Fibroblast of pulmonary artery (primary cell): ENCODE measurements at places on chromosomes 6 and 20.
A peak's percentile ranks its signal among the peaks of the same experiment; 100 is the strongest.

- DNase-seq = no peak
Observed at GRCh38 chr6:167570460-167571400, 245.8 kb downstream of the TTLL2 start.

- no peak for DNase-seq
Observed at GRCh38 chr20:51710361-51710894, 57.8 kb downstream of the ATP9A start.

GRCh38 chr6:90192857-90193256, 103.8 kb downstream of the BACH2 start:
- DNase-seq = no peak

GRCh38 chr6:42404484-42404883, 47.2 kb downstream of the TRERF1 start:
- DNase-seq = peak; percentile 60

DNA sequence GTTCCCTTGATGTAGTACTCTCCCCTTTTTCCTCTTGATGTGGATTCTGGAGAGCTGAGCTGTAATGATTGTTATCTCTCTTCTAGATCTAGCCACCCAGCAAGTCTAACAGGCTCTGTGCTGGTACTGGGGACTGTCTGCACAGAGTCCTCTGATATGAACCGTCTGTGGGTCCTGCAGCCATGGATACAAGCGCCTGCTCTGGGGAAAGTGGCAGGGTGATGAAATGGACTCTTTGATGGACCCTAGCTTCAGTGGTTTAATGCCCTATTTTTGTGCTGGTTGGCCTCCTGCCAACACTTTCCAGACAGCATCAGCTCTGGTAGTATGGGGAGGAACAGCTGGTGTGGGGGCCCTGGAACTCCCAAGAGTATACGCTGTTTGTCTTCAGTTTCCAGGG, 216.3 kb downstream of the ADGRG6 start:
- DNase-seq = no peak

DNA sequence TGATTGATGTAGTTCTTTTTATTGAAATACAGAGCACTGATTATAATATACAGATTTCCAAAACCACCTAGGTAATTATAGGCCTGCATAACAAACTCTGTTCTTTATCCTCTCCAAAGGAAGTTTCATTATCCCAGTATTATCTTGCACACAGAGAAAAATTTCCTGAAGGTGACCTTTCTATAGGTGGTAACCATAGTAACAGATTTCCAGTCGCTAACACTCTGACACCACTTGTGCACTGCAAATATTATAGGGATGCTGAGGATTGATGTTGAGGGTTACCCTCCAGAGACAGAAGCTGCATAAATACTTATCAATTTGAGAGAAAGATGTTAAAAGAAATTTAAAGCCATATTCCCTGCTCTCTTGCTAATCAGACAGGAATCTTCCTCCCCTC, 274.5 kb upstream of the NRSN1 start:
- no peak for DNase-seq

DNA sequence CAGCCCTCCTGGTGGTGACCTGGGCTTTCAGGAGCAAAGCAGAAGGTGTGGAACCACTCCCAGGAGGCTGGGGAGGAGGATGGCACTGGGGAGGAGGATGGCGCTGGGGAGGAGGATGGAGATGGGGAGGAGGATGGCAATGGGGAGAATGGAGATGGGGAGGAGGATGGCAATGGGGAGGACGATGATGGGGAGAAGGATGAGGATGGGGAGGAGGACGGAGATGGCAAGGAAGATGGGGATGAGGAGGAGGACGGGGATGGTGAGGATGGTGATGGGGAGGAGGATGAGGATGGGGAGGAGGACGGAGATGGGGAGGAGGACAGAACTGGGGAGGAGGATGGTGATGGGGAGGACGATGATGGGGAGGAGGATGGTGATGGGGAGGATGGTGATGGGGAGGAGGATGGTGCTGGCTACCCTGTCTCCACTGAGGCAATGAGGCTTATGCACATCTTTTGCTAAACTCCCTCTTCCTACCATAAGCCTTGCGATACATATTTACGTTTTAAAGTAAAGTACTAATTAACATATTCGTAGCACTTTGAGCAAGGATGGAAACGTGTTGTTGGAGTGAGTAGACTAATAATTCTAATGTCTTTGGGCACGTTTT, 7.4 kb downstream of the SMOC2 start:
- no peak for DNase-seq

DNA sequence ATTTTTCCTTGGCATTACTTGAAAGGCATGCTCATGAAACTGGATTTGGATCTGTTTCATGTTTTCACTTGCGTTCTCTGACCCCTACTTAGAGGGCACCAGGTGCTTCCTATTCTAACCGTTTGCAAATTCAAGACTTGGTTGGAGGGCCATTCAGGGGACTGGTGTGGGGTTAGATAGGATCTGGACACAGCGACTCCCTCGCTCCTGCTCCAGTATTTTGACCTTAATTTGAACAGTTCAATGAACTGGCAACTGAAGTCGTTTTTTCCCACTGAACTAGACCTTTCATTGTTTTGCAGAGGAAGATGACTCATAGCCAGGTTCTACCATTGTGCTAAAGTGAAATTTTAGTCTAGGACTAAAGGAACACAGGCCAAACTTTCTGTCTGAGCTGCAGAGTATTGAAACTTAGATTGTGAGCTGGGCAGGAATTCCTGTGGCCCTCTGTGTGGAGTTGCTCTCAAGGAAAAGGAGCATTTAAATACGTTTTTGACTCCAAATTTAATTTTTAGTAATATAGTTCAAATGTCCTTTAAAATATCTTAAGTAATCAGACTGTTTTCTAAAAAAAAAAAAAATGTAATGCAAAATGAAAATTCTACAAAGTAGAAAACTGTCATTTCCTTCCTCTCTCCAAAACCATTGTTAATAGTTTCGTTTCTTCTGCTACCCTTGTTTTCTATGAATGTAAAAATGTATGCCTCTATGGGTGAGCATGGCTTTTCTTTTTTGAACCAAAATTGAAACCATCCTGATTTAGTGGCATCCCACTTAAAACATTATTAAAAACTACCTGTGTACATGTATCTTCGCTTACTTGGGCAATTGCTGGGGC, 64.8 kb downstream of the UTRN start:
- peak; percentile 90 for DNase-seq

- no peak for DNase-seq
Observed at GRCh38 chr6:149362289-149362688, 37.8 kb upstream of the SUMO4 start.

DNA sequence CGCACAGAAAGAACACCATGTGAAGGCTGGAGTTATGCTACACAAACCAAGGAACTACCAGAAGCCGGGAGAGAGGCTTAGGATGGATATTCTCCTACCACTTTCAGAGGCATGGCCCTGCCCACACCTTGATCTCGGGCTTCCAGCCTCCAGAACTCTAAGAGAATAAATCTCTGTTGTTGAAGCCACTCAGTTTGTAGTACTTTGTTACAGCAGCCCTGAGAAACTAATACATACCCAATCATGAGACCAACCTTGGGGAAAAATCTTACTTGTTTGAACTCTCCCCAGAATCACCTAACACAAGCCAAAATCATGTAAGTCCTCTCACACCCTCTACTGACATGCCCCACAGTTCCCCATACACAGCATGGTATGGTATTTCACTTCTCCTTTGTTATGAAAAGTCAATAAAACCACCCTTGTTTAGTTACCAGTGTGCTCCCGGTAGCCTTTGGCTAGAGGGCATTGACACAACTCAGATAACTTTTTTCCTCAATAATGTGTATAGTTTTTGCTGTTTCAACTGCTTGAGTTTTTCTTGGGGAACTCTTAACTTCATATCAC, 40.7 kb upstream of the SLC2A12 start:
- DNase-seq = no peak

DNA sequence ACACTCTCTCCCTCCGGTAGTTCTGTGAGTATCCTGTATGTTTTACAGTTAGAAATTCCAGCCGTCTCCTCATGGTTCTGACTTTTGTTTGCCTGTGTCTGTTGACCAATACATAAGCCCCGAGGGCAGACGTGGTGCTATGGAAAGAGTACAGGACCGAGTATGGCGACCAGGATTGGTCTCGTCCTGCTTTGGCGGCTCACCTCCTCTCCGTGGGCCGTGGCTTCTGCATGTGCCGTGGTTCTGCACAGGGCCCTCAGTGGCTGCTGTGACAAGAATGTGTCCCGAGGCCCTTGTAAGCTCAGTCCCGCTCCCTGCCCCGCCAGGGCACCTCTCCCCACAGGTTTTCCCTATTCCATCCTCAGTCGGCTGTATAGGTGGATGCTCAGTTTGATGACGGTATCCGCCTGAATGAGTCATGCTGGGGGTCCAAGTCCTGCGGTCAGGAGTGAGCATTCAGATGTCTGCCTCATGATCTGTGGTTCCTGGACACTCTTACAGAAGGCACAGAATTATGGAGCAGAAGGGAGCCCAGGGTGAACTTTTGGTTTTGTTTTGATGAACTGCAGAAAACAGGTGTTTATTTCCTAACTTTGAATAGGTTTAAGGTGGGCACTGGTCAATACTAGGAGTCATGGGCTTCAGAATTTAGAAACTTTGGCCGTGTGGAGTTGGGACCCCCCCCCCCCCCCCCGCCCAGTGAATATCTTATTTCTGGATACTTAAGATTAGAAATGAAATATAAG, 1.2 kb downstream of the ARFGAP1 start:
- peak; percentile 53 for DNase-seq

DNA sequence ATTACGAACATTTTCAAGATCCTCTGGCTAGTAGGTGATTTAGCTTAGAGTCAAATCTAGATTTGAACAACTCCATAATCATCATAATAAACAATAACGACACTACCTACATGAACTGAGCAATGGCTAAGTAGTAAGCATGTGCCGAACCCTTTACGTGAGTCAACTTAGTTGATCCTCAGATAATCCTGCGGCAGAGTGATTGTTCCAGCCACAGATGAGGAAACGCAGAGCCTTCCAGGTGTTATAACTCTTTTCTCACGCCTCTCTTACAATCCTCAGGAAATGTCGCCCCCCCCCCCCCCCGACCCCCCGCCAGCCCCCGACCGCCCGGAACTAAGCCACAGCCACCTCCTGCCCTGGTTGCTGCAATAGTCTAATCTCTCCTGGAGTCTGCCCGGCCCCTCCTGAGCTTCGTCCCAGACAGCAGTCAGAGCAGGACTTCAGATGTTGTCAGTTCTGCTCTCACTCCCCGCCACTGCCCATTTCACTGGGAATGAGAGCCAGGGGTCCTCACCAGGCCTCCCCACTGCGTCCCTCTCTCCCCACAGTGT, 141.5 kb upstream of the AGPAT4 start:
- no peak for DNase-seq

DNA sequence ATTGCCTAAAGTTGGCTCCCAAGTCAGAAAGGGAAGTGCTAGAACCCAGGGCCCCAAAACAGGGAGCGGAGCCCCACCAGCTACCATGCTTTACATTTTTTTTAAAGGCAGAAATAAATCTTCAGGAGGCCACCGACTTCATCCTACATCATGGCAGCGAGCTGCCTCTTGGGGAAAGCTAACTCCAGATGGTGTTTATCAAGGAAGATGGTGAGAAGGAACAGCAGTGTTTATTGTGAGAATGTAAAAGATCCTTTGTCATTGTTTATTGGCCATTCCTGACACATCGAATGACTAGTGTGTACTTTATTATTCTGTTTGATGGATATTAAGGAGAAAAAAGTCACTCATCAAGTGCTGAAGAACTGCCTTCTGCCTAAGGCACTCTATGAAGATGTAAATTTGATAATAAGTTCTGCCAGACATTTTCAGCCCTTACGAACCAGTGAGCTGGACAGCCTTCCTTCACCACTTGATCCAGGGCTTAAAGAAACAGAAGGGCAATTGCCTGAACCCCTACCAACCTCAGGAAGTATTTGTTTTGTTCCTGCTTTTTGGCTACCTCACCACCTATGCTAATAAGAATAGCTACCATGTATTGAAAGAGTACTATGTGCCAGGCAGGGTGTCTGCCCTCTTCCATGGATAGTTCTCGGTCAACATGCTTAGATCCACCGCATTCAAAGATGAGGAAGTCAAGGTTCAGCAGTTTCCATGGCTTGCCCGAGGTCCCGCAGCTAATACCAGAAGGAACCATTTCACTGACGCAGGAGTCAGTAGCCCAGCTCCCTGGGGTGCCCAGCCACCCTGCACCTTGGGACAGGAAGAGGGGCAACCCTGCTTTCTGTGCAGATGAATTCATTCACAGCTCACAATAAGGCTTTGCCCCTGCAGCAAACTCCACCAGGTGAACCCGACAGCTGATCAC, 194.7 kb upstream of the RREB1 start:
- DNase-seq = peak; percentile 21

DNA sequence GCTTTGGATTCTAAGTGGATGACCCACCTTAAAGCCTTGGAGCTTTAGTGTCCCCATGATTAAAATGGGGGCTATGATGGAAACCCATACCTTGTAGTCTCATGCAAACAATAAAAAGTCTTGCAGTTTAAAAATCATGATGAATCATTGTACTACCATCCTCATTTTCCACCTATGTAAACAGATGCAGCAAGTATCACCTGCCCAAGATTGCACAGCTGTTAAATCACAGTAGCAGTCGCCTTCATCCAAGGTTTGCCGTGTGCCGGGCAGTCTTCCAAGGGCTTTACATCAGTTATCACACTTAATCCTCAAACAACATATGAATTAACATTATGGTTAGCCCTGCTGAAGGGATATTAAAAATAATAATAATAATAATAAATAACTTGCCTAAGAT, 210.3 kb downstream of the FOXA2 start:
- no peak for DNase-seq

- DNase-seq = no peak
Observed at GRCh38 chr6:158879180-158879579, 60.0 kb upstream of the EZR start.

GRCh38 chr6:100680163-100680562, 201.0 kb downstream of the ASCC3 start:
- no peak for DNase-seq

- DNase-seq = peak; percentile 22
Observed at GRCh38 chr6:162056745-162057144, 670.8 kb downstream of the PRKN start.
